A549 treated with Hydrocortisone at 1 μM for 4 hours (cell line): ENCODE measurements at places on chromosomes 13 and 19. TPM values are rescaled to one million over a fixed set of nuclear protein-coding genes. Genes with fewer than 3 reads are reported as not detected.

Gene NLRP7
- total RNA-seq = 0.05 to 0.08 TPM in 2 of 5 replicates, not detected in the others

Gene SYNE4
- 0.18 to 0.29 TPM (median 0.22 TPM) in 5 replicates for total RNA-seq

Gene ADGRE3
- total RNA-seq = not detected in 5 replicates

Gene FPR1
- 0.05 to 0.15 TPM (median 0.08 TPM) in 5 replicates for total RNA-seq

Gene LGALS7B
- total RNA-seq = 0.23 to 0.69 TPM (median 0.54 TPM) in 4 of 5 replicates, not detected in the other

Gene CRLF1
- 3.8 to 8.7 TPM (median 5.1 TPM) in 5 replicates for total RNA-seq

Gene UBE2L5
- not detected in 5 replicates for total RNA-seq

Gene GPR4
- total RNA-seq = 0.29 to 0.56 TPM (median 0.38 TPM) in 5 replicates
